ENCODE measurements at places on chromosomes 11 and 22.
A peak's percentile ranks its signal among the peaks of the same experiment; 100 is the strongest.

- DNase-seq: no peak
Measured at GRCh38 chr11:66509131-66509561, 1.3 kb upstream of the BBS1 start.

DNA sequence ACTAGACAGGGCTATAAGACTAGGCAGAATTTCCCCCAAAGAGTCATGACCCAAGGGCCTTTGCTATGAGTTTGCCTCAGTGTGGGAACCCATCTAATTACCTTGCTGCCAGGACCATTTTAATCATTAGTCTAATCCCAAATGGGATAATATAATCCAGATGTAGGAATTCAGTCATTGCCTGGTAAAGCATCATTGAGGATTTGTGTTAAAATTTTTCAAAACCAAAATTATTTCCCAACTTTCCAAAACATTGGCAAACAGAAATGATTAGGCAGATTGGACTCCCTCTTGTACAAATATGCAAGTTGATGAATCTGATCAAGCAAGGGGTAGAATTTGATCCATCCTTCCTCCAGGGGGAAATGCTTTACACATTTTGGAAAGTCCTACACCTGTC, 16.2 kb upstream of the MMP13 start:
- DNase-seq: no peak

GRCh38 chr11:19283991-19284390, 43.2 kb upstream of the E2F8 start:
- no peak for DNase-seq

GRCh38 chr11:11569936-11570491, 51.8 kb downstream of the GALNT18 start:
- peak; percentile 90 for DNase-seq

- DNase-seq: peak; percentile 62
Measured at GRCh38 chr11:2569731-2570210, 125.0 kb downstream of the KCNQ1 start.

DNA sequence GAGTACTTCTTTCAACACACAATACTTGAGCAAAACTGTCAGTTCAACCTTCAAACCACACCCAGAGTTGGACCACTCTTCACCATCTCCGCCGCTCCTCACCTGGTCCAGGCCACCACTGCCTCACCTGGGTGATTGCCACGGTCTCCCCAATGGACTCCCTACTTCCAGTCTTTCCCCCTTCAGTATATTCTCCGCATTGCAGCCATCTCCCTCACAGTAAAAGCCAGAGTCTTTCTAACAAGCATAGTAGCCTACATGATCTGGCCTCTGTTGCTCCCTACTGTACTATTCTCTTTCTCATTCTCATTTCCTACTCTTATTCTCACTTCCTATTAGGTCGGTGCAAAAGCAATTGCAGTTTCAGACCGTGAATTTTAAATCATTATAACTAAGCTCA, 28.5 kb downstream of the AASDHPPT start:
- DNase-seq: no peak

- DNase-seq: peak; percentile 87
Measured at GRCh38 chr11:69644071-69644961, 3.4 kb downstream of the CCND1 start.

- no peak for DNase-seq
Measured at GRCh38 chr22:35426801-35427140, 26.8 kb downstream of the MCM5 start.

GRCh38 chr11:62108971-62109404, 14.8 kb upstream of the INCENP start:
- DNase-seq: no peak

GRCh38 chr22:19240813-19241592, 50.5 kb downstream of the CLTCL1 start:
- DNase-seq: no peak

Data from aorta (tissue), 5 donors.